ENCODE measurements at places on chromosomes 6 and 20.

DNA sequence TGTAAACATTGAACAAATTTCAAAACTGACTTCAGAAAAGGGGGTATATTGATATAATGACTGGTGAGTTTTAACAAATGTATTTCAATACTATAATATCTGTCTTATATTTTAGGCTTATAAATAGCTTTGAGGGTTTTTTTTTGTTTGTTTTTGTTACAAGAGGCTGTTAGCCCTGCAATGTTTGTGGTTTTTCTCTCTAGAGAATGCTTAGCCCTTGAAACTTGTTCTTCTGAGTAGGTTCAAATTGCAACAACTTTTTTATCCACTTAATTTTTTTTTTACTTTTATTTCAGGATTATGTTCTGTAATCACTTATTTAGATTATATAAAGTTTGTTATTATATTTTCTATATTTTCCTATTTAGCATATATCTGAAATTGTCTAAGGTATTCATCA is 333.2 kb downstream of the RIMS1 start:
- DNase-seq = no peak

- DNase-seq = no peak
Observed at GRCh38 chr6:27873021-27873940, 38.9 kb downstream of the OR2B2 start.

GRCh38 chr6:38143191-38144150 is 323.9 kb downstream of the ZFAND3 start:
- DNase-seq = no peak

- no peak for DNase-seq
Observed at GRCh38 chr6:121522265-121522664, 86.8 kb downstream of the GJA1 start.

- DNase-seq = no peak
Observed at GRCh38 chr20:62342910-62343309, 24.2 kb downstream of the LAMA5 start.

DNA sequence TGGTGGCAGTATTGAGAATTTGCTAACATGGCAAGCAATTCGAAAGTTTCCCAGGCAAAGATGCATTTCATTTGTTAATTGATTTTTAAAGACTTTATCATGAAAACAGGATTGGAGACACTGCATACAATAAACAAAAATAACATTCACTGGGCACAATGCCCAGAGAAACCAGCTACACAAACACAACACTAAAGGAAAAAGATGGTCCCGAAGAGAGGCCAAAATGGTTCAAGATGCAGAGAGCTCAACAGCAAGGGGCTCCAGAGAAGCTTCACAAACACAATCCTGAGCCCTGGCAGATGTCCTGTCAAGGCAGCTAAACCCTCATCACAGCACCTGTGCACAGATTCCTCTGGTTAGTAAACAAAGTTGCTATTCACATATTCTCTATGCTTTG is 79.3 kb downstream of the INSM1 start:
- DNase-seq = no peak

DNA sequence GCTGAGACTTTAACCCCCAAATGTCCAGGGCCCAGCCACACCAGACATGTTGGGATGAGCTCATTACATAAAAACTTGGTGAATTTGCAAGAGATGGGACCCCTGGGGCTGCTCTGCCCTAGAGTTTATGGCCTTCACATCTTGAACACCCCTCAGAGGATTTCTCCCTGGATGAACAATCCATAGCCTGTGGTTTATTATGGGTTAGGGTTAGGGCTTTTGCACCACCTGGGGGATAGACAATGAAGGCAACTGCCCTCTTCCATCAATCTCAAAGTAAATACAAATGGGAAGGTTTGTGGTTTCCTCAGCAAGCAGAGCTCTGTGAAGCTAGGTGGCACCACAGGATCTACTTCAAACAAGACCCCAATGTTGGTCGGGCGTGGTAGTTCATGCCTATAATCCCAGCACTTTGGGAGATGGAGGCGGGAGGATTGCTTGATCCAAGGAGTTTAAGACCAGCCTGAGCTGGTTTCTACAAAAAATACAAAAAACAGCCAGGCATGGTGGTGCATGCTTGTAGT is 17.4 kb downstream of the SPINT3 start:
- no peak for DNase-seq

Data from vagina (tissue), 2 donors.